ENCODE measurements at places on chromosomes 7 and 10.

DNA sequence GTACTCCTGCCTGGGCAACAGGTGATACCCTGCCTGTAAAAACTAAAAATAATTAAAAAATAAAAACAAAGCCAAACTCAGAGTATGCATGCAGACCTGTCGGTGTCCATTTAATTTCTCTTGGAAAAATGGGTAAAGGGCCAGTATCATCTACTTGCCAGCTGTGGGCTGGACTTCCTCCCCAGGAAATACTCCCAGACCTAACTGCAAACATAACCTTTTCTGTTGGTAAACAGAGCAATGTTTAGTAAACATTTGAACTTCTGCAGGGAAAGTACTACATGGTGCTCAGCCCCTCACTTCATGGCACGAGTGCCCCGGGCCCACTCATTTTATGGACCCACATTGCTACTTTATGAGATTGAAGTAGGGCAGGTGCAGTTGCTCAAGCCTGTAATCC lies 10.2 kb upstream of the TMEM248 start:
- no peak for DNase-seq

- DNase-seq: no peak
Observed at GRCh38 chr7:46432708-46433107, 511.6 kb upstream of the IGFBP3 start.

- DNase-seq: peak; percentile 81
Observed at GRCh38 chr10:59362144-59362958, at the start of gene FAM13C. Gene FAM13C, minus strand, starts transcription at chr10:59362549. Its CDS starts 89 bp downstream, at chr10:59362460.

DNA sequence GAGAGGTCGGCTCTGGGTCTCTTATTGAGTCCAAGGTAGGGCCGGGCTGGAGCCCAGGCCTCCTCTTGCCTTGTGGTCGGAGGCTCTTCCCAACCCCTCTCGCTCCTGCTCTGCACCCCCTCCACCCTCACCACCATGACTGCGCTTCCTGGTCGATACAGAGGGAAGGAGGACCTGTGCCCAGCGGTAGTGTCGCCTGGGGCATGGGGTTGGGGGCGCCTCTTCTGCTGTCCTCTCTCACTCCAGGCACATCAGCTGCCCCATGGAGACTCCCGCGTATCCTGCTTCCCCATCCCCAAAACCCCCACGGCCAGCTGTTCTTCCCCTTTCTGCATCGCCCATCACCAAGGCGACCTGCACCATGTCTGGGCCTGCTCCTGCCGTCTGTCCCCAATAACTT lies 44.4 kb downstream of the TMEM270 start:
- DNase-seq: peak; percentile 2

DNA sequence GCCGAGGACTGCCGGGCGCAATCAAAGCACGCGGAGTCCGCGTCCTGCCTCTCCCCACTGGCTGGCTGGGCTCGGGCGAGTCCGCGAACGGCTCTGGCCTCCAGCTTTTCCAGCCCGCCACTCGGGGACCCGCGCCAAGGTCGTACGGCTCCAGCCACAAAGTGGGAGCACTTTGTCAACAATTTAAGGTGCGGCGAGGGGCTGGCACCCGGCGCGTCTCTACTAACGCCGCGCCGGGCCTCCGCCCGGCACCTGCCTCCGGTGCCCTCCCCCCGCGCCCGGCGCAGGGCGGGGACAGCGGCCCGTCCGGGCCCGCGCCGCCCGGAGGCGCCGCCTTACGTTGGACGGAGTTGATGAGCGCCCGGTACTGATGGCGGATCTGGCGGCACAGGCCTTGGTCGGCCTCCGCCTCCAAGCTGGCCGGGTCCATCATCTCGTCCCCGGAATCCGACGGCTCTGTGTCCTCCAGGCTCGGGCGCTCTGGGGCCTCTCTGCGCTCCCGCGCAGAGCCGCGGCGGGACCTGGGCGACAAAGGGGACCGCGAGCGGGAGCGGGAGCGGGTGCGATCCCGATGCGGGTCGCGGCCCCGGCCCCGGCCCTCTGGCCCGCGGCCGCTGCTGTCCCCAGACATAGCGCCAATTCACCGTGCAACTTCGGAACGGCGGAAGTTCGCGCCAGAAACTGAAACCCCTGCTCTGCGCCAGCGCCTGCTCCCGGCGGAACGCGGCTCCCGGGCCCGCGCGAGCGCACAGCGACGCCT lies at the start of gene NSMCE4A:
Gene NSMCE4A (minus strand): TSS at position 683 of the 760 bp plus-strand sequence. CDS start 52 bp downstream, at position 631.
- peak; percentile 89 for DNase-seq

- DNase-seq: no peak
Observed at GRCh38 chr10:97509120-97509680, 10.5 kb downstream of the UBTD1 start.

GRCh38 chr7:134966691-134967090 lies 19.6 kb upstream of the AGBL3 start:
- DNase-seq: no peak

- no peak for DNase-seq
Observed at GRCh38 chr10:30436191-30436611, 2.2 kb downstream of the MAP3K8 start.

DNA sequence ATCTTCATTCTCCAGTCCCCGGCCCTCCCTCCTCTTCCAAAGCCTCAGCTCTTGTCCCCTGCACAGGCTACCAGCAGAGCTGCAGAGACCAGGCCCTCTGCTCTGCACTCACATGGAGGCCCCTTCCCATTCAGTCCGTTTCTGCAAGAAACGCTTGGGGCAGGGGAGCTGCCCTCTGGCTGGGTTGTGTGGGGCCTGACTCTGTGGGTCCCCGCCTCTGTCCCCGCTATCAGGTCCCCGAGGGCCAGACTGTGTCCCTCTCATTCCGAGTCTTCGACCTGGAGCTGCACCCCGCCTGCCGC lies 1.5 kb downstream of the PCOLCE start:
- peak; percentile 56 for DNase-seq

GRCh38 chr10:94549221-94549620 lies 3.6 kb downstream of the HELLS start:
- no peak for DNase-seq

GRCh38 chr7:107969856-107970255 lies 33.1 kb downstream of the LAMB1 start:
- DNase-seq: no peak

GRCh38 chr7:14937581-14937980 lies 35.0 kb upstream of the DGKB start:
- DNase-seq: no peak

DNA sequence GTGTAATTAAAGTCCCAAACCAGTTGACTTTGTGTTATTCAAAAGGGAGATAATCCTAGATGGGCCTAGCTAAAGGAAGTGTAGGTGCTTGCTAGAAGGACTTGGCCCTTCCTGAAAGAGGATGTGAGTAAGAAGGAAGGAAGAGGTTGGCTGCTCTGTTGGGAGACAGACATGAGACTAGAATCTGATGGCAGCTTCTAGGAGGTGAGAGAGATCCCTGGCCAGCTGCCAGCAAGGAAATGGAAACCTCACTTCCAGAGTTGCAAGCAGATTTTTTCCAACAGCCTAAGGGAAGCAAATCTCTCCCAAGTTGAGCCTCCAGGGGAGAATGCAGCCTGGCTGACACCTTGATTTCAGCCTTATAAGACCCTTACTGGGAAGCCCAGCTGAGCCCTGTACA lies 368.4 kb upstream of the ZMIZ1 start:
- no peak for DNase-seq

DNA sequence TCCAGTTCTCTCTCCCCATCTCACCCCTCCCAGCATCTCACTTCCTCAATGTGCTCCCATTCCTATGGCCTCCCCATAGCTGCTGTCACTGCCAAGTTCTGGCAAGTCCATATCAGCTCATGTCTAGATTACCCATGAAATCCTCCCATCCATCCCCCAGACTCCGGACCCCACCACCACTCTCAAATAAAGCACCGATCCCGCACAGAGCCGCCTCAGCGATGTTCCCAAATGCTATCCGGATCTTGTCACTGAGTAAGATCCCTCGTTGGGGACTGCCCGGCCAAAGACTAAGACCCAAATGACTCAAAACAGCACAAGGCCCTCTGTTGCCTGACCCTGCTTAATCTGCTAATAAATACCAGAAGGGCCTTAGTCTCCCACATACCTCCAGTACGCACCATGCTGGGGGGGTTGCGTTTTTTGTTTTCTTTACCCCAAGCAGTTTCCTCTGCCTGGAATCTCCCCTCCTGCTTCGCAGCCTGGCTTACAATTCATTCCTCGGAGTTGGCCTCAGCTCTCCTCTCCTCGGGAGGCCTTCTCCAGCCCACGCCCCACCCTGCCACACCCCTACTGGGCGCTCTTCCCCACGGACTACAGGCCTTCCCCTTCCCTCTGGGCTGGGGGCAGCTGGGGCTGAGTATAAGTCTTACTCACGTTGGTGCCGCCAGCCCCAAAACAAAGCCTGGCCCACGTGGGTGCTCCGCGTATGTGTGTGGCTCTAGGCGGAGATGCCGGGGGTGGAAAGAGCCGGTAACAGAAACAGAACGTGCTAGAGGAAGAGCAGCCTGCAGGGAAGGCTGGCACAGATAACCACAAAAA lies 1.8 kb upstream of the DUSP5 start:
- peak; percentile 58 for DNase-seq

DNA sequence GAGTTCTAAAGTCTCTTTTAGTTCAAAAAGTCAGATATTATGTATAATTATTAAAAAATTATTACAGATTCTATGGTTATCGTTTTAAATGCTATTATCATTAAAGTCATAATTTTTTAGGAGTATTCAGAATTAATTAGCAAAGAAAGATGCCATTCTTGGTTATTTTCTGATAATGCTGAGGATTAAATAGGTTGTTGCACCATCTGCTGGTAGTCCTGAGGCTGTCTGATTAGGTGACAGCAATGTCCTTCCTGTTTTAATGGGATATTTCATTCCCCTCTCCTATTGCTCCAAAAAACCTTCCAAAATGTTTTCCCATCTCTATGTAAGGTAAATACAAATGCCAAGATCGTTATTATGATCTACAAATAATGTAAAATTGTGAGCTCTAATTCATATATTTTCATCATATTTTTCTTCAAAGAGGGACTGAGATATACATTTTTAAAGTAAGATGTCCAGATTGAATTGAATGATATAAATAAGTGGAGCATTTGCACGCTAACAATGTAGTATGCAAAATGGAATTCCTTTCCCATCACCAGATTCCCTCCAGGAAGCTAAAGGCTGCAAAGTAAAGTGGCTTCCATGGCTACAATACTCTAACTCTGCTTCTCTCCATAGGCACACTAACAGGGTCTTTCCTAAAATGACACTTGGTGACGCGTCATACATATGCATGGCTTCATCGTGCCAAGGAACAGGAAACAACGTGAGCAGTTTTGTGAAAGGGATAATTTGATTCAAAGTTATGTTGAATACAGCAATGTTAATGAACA lies 58.8 kb upstream of the AKR1E2 start:
- DNase-seq: peak; percentile 23

DNA sequence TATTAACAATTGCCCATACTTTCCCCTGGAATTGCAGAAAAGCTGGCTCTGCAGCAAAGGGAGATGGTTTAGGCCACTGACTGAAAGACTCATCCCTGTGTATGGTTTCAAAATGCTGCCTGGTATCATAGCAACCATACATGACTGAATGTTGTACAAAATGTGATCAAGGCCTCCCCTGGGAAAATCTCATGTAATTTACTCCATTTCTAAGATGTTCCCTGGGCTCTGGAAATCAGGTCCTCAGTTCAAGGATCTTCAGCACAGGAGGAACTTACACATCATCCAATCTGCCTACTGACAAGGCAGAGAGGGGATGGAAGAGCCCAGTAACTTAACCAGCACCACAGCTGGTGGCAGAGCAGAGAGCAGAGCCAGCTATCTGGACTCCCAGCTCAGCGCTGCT lies 111.8 kb downstream of the JAZF1 start:
- DNase-seq: no peak

DNA sequence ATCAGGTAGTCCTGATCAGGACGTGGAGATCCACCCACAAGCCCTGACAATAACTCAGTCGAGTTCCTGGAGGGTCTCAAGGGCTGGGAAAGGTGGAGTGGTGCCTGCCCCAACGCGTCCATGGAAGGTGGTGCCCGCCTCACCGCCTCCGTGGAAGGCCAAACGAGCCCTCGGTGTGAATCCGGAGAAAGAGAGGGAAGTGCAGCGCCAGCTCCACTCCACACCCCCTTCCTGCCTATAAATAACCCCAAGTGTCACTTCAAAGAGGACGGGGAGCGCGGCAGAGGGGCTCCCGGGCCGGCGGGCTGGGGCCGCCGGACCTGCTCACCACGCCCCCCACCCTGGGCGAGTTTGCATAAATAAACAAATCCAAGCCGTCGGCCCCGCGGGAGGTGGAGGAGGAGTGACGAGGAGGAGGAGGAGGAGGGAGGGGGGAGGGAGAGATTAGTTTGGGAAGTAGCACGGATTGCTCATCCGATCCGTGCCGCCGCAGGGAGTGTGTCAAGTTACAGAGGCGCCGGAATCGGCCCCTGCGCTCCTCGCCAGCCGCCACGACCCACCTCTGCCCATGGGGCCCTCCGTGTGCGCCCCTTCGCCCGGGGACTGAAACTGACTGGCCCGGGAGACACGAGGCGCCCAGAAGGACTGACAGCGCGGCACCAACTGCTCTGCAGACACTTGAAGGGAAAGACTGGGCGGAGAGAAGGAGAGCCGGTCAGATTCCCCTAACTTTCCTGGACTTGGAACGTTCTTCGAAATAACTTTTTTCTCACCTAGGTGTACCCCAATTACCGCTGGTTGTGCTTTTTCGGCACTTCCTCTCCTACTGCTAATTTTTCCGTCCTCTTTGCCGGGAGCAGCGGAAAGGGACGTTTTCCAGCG lies at the start of gene COL13A1:
Gene COL13A1 (plus strand): TSS at position 473 of the 882 bp plus-strand sequence. CDS start 518 bp downstream, outside the sequence.
- DNase-seq: peak; percentile 91

DNA sequence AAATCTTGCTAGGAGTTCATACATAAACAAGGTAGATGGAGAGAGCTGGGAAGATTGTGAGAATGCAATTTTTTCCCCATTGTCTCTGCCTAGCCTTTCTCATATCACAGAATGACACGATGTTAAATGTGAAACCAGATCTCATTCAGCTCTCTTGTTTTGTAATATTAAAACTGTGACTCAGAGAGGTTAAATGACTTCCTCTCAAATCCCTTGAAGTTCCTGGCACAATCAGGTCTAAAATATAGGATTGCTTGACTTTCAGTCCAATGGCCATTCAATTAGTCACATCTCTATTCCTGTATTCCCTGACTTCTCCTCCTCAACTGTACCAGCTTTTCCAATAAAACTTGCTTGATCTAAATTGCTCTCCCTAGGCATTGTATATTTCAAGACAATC lies 3.1 kb downstream of the ANKRD22 start:
- DNase-seq: no peak

DNA sequence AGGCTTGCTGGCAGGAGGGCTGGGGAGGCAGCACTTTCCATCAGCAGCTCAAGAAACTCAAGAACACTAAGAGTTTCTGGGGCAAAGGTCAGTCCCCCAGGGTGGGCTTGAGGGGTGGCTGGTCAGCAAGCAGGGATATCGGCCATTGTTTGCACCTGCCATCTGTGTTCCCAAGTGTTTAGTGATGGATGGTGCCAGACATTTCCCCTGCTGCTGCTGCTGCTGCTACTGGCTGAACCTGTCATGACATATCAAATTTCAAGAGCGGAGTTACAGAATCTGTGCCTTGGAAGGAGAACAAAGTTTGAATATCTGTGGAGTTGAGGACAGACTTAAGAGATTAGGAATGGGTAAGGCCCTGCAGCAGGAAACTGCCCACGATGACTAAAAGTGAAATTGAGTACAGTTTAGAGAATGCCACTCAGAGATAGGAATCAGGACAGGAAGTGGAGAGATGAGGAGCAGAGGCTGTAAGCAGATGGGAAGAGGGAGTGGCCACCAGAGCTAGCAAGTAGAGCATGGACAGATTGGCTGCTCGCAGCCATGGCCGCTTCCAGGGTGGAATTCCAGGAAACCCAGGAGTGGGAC lies 39.2 kb upstream of the PPP1R3C start:
- DNase-seq: peak; percentile 48

- DNase-seq: peak; percentile 71
Observed at GRCh38 chr7:106775552-106775936, 89.5 kb upstream of the PIK3CG start.
